ENCODE measurements at places on chromosomes 1 and 21.

GRCh38 chr1:229191066-229191674, 79.7 kb upstream of the RAB4A start:
- no peak for DNase-seq

DNA sequence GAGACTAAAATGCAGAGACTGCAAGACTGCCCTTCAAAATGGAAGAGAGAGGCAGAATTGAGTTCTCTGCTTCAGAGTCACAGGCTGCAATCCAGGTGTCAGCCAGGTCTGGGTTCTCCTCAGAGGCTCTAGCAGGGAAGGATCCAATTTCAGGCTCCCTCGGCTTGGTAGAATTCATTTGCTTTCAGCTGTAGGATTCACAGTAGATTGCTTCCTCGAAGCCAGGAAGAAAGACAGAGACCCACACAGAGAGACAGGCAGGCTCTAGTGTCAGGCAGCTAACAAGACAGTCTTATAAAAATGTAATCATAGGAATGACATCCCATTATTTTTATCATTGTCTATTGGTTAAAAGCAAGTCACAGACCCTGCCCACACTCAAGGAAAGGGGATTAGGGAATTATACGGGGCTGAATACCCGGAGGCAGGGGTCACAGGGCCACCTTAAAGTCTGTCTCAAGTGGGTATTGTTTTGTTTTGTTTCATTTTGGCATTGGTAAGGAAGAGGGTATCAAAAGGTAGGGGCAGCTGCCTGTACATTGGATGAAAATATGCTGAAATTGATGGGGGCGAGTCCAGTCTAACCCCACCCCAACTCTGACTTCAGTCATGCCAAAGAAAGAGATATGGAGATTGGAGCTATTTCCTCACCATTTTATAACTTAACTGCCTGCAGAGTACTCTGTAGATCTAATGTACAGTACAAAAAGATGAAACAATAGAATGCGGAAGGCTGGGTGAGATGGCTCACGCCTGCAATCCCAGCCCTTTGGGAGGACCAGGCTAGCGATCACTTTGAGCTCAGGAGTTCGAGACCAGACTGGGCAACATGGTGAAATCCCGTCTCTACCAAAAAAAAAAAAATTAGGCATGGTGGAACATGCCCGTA, 9.5 kb upstream of the TBCE start:
- DNase-seq, result no peak

GRCh38 chr1:68201546-68202238, 30.6 kb downstream of the WLS start:
- no peak for DNase-seq

GRCh38 chr1:65658122-65658521, 134.6 kb upstream of the PDE4B start:
- no peak for DNase-seq

- DNase-seq, result peak; percentile 61
Measured at GRCh38 chr1:37682334-37682987, 9.9 kb upstream of the CDCA8 start.

DNA sequence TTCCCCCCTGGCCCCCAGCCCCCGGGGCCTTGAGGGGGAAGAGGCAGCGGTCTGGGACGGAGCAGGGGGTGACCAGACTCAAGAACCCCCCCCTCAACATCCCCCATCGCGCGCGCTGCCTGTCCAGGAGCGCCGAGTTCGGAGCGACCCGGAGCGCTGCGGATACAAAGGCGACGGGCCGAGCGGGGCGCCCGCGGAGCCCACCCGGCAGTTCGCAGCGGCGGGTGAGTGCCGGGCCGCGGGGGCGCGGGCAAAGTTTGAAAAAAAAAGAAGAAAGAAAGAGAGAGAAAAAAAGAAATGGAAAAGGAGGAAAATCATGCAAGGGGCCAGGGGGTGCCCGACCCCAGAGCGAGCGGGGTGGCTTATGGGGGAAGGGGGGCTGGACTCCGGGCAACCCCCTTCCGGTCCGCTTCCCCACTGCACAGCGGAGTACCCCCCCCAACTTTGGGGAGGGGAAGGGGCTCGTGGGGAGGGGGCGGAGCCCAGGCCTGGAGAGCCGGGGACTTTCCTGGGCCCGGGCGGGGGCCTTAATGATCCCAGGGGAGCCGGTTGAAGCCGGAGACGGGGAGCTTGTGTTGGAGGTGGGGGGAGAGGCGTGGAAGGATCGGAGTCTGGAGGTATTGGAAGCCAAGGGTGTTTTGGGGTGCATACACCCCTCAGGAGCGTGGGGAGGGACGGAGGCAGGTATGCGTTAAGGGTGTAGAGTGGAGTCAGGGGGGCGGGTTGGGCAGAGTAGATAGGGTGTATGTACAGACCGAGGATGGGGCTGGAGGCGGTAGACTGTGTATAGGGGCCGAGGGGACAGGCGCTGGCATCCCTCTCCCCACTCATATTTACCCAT, 502 bp downstream of the VANGL2 start:
- no peak for DNase-seq

GRCh38 chr1:14980621-14981218, 172.8 kb upstream of the TMEM51 start:
- DNase-seq, result no peak

Measured in AG08396 (cell line).